ENCODE measurements at places on chromosomes 3 and 15.
A peak's percentile ranks its signal among the peaks of the same experiment; 100 is the strongest.

GRCh38 chr3:70832089-70832833 lies 519.8 kb upstream of the MDFIC2 start:
- DNase-seq = no peak

DNA sequence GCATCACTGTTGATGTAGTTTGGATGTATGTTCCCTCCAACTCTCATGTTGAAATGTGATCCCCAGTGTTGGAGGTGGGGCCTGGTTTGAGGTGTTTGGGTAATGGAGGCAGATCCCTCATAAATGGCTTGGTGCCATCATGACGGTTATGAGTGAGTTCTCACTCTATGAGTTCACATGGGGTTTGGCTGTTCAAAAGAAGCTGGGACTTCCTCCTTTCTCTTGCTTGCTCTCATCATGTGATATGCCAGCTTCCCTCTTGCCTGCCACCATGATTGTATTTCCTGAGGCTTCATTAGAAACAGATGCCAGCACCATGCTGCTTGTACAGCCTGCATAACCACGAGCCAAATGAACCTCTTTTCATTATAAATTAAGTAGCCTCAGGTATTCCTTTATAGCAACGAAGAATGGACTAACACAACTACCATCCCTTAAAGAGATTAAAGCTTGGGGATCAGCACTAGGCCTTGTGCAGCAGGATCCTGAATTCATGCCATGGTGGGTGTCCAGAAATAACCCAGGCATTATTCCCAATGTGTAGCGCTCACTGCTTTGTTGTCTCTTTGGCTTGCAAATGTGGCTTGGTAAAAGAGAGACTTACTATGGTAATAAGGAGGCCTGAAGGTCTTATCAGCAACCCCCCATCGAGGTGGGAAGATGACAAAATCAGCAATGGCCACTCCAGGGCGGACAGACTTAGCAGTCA lies 41.9 kb downstream of the NDUFB4 start:
- DNase-seq = no peak

DNA sequence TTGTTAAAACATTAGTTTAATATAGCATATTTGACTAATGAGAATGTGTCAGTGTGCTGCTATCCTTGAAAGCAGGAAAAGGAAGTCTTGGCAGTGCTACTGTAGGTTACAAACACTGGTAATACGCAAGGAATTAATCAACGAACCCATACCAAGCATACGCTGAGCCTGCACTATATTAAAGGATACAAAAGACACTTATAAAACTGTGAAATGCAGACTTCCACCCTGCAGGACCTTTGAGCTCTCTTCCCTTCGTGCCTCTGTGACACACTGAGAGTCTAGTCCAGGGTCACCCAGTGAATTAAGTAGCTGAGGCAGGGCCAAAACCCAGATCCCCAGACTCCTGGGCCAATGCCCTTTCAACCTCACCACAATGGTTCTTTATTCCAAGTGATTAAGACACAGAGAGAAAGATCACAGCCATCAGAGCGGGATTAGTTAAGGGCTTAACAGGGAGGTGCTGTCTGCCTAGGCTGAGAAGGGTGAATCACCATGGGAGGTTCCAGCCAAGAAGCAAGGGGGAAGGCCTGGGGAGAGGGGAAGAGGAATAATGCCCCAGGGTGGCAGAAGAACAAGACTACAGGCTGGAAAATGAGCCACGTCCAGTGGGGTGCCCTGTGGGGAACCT lies 6.8 kb downstream of the ANXA2 start:
- DNase-seq = no peak

GRCh38 chr3:119220970-119221667 lies 19.6 kb downstream of the B4GALT4 start:
- DNase-seq = no peak

- no peak for DNase-seq
Measured at GRCh38 chr3:112302150-112302830, 8.3 kb upstream of the SLC9C1 start.

- no peak for DNase-seq
Measured at GRCh38 chr3:11703146-11703545, 59.4 kb upstream of the VGLL4 start.

- DNase-seq = no peak
Measured at GRCh38 chr3:36557021-36557707, 176.9 kb downstream of the STAC start.

DNA sequence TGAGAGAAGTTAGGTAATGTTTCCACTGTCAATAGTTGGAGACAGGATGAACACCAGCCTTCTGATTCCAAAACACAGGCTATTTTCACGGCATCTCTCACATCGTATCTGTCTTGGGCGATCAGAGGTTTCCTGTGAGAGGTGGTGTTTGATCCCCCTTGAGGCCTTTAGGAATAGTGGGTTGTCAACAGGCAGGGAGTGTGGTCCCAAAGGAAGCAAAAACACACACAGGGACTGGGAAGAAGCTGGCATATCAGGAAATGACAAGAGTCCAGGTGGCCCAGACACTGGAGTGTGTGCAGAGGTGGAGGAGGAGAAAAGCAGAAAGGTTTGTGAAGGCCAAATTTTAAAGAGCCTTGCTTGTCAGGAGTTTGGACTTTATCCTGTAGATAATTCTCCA lies 6.6 kb upstream of the MAGEF1 start:
- DNase-seq = no peak

GRCh38 chr3:126166009-126166408 lies 14.4 kb downstream of the ALDH1L1 start:
- DNase-seq = no peak

DNA sequence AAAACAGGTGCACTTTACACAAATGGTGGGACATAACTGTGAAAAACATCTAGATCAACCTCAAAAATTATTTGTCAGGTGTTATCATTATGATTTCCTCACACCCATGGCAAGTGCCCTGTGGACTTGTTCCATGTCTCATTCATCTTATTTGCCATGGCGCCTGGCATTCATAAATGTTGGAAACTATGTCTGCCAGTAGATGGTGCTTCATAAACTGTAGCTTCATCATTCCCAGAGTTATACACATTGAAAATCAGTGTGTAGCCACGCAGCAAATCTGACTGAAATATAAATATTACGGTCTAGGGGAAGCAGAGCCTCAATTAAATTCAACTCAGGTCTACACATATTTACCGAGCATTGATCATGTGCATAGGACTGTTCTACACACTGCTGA lies 90.7 kb downstream of the IMPG2 start:
- no peak for DNase-seq

GRCh38 chr3:167776066-167776685 lies 40.7 kb downstream of the SERPINI1 start:
- no peak for DNase-seq

DNA sequence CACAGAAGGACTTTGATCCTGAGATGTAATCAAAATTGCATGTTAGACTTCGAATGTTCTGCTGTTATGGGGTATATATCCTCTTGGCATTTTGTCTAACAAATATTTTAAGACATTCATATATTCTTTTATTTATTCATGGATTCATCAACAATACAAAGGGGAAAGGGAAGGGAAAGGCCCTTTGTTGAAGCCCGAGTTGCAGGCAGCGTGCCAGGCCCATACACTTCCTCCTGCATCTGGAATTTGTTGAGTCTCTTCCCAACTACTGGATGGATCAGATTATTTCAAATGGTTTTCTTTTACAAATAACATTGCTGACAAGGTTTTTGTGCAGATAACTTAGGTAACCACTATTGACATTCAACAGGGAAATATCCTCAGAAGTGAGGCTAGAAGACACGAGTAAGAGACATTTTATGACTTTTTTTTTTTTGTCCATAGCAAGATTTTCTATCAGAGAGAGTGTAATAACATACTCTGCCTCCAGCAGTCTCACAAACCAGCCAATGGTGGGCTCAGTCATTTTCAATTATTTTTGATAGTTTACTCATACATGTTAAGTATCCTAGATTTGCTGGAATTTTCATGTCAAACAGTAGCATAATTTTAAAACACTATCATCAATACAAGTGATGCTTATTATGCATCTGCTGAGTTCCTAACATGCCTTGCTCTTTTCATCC lies 94.3 kb downstream of the RPL39L start:
- no peak for DNase-seq

DNA sequence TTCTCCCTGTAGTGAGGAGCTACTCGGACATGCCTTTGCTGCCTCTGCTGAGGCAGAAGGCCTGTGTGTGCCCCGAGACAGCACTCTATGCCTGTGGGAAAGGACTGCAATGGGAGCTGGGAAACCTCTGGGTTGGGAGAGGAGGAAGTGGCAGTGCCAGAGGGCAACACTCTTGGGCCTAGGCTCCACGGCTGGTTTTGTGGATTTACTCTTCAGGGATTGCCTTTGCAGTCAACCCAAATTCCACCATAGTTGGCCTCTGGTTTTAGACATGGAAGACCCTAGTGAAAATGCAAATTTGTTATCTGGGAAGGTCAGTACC lies 46.8 kb downstream of the ITGA11 start:
- no peak for DNase-seq

DNA sequence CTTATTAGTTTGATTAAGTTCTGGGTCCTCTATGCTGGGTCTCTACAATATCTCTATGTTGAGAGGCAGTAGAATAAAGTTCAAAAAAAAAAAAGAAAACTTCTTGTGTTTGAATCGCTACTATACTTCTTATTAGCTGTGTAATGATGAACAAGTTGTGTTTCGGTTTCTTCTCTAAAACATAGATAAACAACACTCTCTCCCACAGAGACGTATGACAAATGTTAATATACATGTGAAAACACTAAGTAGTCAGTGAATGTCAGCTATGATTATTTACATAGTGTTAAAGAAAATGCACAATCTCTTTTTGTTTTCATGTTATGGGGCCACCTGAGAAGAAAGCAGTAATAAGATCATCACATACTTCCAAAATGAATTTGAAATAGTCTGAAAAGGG lies 45.3 kb downstream of the ACAP2 start:
- no peak for DNase-seq

DNA sequence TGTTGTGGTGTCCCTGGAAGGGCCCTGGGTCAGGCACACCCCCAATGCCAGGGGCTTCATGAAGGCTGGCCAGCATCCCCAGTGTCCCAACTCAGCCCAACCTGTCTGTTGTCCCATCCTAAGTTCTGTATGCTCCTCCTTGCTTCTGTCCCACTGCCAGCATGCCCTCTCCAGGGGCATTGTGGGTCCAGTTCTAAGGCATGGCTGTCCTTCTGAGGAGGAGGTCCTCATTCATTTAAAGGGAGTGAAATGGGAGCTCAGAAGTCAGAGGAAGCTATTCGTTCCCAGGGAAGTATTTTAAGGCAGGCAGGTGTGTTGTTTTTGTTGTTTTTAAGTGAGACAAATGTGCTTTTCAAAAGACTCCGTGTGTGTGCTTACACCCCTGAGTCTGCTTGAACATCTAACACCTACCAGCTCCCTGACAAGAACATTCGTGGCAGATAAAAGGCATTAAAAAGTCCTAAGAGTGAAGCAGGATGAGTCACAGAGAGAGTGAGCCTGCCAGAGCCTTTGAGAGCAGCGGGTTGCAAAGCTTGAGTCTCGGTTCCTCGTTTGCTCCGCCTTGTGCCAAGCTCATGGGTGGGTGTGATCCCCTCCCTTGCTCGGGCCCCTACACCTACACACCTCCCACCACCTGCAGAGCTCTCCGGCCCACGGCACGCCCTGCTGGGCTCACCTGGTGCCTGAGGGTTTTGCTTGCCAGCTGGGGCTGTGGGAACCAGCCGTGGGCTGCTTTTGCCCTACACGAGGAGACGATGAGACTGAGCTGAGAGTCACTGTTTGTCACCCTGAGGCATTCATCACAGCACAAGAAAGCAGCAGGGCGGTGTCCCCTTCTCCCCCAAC lies 183.4 kb upstream of the TOPAZ1 start:
- DNase-seq = no peak

DNA sequence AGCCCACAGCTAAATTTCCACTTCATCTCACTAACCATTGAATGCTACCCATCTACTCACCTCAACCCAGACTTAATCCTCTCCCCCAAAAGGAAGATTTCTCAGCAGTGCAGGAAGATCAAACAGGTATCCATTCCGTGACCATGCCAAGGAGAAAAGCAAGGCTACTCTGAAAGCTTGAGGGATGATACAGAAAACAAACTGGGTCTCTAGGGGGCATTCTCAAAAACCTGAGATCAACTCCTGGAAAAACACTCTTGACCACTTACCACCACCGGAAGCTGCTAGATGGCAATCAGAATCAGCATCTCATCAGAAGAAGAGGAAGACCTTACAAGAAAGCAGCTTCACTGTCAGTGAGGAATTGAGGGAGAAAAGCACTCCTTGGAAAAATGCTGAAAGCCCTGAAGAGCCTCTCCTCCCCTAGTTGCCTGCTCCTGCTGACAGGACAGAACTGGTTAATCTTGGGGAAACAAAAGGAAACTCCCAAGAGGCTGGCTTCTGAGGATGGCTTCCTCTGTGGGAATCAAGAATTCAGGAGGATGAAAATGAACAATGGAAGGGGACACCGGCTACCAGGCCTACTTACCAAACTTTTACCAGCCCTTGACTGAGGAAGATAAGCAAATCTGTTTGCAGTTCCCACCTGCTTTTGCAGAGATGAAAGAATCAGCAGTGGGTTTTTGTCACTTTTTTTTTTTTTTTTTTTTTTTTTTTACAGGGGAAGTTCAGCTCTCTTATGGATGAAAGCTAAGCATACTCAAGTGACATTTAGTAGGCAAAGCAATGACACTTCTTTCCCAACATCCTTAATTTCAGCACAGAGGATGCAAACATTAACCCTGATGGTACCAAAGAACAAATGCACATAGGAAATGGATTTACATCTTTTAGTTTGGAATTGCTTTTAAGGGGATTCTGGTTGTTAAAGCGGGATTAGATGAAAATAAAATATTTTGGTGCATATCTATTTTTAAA lies at the start of gene ATP8B4:
TSS of gene ATP8B4 (minus strand) at position 171 of the 978 bp plus-strand sequence. CDS start 12,267 bp downstream, outside the sequence.
- no peak for DNase-seq

GRCh38 chr3:71707595-71707994 lies 17.6 kb downstream of the EIF4E3 start:
- DNase-seq = no peak

DNA sequence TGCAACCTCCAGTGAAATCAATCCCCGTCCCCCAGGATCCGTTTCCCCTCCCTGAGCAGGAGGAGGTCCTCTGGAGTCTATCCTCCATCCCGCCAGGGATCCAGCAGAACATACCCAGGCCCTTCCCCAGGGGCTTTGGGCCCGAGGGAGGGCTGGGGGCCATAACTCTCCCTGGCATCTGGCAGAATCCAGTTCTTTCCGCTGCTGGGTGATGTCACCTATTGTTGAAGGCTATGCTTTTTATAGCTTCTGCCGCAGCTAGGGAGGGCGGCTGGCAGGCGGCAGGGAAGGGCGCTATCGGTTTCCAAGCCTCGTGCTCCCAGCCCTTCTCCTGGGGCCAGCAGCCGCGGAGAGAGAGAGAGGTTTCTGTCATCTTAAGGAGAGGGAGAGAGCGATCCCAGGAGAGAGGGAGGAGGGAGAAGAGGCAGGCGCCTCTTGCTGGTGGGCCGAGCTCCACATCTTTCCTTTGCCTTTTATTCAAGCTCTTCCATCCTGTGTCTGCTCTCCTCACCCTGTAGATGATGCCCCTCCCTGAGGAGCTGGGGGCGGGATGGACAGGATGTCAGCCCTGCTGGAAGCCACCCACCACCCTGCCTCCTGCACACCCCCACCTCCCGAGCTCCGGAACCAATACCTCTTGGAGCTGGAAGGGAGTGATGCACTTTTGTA lies 120.1 kb downstream of the ANP32A start:
- peak; percentile 8 for DNase-seq

GRCh38 chr3:134250717-134251220 lies at the start of gene RYK:
Gene RYK (minus strand): TSS chr3:134250859. CDS start chr3:134250654, 205 bp downstream.
- no peak for DNase-seq

- peak; percentile 13 for DNase-seq
Measured at GRCh38 chr15:89472785-89473256, 23.6 kb downstream of the RHCG start.
